ENCODE measurements at places on chromosomes 2 and 18.

DNA sequence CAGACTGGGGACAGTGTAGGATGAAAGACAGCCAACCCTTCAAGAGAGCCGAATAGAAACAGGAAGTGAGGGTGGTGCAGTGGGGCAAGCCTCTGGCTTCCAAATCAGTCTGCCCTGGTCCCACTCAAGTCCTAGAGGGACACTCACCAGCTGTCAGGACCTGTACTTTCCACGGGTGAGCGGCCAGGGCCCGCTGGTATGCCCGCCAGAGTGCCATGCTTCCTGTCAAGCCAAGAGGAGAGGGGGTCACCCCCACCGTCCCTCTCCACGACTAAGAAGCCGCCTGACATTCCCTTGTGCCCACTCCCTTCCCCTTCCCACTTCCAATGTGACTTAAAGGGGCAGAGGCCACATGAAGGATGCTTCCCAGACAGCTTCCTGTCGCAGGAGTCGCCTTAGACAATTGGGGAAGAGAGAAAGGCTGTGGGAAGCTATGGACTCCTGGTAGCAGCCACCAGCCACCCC is 564 bp downstream of the MPV17 start:
- no peak for DNase-seq

- no peak for DNase-seq
Measured at GRCh38 chr2:79796641-79797040, 283.8 kb downstream of the CTNNA2 start.

DNA sequence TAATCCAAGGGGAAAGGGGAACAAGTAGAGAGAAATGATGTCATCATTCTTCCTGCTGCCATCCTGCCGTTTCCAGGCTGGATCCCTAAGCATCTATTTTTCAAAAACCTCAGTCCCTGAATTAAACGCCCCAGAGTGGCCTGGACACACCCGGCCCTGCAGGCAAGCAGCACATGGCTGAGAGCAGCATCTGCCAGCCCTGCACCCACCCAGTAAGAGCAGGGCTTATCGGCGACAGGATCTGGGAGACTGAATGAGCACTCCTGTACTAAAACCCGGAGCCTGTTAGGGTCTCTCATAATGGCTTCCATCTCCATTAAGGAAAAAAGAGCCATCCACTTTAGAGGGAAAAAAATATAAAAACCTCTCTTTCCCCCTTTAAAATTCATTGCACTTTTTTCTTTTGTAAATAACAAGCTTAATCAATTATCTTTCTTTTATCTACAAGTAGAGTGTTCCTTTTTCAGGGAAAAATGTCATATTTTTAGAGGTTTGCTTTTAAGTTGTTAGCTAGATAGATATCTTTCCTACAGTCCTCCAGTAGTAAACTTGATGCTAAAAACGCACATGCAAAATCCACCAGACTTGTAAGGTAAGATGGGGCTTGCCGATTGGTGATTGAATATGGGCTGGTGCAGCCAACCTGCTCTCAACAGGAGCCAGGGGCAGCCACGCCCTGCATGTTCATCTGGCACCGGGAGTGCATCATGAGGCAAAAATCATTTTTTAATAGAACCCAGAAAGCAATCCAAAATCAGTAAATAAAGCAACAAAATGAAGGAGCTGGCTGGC is 457.8 kb downstream of the EIPR1 start:
- no peak for DNase-seq

DNA sequence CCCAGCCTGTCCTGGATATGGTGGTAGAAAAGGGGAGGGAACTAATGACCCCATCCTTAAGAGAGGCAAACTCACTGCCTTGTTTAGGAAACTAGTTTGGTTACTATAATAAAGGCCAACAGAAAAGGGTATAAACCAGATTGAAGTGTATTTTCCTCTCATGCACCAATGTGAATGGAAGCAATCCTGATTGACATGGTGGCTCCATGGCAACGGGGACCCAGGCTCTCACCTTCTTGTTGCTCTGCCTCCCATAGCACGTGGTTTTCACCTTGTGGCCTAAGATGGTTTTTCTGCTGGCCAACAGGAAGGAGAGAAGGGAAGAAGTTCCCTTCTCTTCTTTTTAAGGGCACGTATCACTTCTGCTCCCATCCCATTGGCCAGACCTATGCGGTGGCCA is 67.3 kb upstream of the NRP2 start:
- DNase-seq: no peak

GRCh38 chr18:74081966-74082741 is 65.5 kb downstream of the FBXO15 start:
- DNase-seq: peak; percentile 27

GRCh38 chr2:44392338-44392943 is 30.7 kb downstream of the CAMKMT start:
- no peak for DNase-seq

DNA sequence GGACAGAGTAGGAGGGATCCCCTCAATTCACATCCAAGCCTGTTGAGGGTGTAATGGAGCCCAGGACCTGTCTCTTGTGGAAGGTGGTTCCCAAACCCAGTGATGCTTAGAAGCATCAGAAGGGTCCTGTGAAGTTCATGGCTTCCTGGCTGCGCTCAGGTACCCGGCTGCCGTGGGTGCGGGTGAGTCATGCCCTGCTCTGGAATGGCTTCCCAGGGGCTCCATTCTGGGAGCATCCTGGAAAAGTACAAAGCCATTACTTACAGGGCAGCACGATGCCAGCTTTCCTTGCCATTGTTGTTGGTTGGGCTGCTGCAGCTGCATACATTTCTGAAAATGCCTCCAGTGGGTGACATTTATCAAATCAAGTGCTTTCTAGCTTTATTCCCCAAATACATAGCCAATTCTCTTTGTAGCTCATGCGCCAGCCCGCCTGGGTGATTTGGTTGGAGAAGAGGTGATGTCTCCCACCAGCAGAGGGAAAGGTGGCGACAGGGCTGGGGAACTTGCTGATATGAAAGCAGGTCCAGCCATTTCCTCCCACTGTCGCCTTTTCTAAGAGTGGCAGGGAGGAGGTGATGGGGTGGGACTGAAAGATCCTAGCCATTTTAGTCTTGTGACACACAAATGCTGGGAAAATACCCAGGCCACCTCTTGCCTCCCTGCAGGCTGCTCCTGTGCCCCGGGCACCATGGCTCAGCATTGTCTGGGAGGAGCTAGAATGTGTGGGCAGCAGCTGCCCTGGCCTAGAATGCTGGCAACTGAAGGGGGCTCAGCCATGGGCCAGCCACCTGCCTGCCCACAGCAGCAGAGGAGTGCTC is 65.9 kb upstream of the HPCAL1 start:
- no peak for DNase-seq

DNA sequence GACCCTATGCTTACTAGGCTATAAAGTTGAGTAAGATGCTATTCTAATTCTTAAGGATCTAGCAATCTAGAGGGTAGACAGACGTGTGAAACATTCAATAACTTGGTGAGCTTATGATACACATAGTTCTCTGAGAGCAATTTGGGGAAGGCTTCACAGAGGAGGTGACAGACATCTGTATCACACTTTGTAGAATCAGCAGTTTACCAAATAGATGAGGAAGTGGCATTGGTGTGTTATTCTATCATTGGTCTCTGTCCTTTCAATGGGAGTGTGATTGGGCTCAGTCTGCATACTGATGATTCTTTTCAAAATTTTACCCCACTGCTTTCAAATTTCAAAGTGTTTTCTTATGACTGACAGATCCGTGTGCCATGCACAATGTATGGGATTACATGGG is 47.0 kb upstream of the TMEM178A start:
- DNase-seq: no peak

DNA sequence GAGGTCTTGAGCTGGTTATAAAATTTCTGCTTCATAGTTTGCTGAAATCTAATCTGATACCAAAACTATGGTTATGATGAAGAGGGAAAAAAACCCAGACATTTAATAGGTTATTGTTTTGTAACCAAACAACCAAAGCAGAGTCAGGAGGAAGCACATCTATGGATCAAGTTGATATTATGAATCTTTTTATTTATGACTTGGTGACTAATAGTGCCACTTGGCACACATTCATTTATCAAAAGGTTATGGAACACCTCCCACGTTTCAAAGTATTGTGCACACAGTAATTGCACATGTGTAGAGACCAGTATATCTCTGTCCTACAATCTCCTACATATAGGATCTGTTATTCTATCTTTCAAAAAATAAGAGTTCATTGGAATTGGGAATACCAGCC is 93.0 kb downstream of the DPP4 start:
- DNase-seq: no peak

GRCh38 chr2:172296267-172297046 is 130.9 kb upstream of the ITGA6 start:
- no peak for DNase-seq

- DNase-seq: no peak
Measured at GRCh38 chr2:103459283-103459682, 697.5 kb downstream of the TMEM182 start.

DNA sequence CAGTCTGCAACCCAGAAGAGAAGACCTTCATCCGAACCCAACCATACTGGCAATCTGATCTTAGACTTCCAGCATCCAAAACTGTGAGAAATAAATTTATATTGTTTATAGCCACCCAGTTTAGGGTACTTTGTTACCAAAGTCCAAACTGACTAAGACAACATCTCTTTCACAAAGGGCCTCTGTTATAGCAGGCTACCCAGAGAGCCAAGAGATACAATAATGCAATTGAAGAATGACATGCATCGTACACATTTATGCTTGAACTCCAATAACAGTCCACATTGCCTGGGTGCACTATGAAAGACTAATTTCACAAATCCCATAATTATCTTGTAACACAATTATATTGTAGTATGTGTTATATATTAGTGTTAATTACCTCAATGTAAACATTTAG is 39.1 kb upstream of the ANKRD44 start:
- DNase-seq: no peak

DNA sequence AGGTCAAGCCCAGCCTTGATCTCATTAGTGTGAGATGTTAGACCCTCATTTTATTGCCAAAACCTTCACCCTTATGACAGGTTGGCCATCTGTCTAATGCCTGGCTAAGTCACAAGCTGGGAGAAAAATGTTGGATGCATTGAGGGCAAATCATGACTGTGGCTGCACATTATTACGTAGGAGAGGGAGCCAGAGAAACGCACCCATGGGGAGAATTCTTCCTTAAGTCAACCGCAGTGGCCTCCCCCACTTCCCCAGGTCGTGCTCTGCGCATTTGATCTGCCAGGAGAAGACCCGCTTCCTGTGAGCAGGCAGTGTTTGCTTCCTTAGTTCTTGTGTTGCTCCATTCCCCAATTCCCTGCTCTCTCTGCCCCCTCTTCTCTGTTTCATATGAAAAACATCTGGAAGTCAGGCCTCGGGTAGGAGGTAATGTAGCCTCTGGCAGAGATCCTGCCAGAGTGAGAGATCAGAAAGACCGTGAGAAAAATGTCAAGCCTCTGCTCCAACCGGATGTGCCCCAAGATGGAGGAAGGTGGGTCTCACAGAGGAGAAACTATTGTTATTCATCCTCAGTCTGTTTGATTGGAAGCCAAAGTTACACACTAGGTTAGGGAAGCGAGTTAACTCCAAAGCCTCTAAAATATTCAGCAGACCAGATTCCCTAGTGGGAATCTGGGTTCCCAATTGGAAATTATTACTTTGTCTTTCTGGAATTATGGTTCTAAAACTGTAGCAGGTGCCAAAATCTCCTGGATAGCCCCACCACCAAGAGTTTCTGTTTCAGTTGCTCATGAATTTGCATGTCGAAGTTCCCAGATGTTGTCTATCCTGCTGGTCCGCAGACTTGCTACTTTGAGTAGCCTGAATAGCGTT is 144.3 kb upstream of the PELI1 start:
- no peak for DNase-seq
